ENCODE measurements at places on chromosomes 4 and X. TPM values are rescaled to one million over a fixed set of nuclear protein-coding genes. Genes with fewer than 3 reads are reported as not detected.

DNA sequence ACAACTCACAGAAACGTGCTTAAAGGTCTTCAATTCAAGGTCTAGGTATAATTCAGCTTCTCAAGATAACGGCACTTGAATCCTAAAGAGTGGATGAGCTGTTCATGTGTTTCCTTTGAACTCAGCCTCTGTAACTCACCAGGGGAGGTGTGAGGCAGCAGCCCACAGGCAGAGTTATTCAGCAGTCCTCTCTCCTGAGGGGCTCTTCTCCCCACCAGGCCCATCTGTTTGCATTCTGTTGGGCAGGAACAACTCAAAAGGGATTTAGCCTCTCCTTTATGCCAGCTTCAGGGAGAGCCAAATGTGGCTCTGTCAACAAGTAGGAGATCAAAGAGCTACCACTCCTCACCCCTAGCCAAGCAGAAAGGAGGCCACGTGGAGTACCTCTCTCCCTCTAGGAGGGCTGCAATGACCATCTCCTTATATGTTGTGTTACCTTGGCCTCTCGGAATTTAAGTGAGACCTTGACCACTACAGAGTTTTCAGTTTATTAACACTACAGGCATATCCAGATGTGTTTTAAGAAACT lies 151.2 kb downstream of the SPATA18 start:
- no peak overlapping the region for H3K27ac ChIP-seq
- peaks cover 24% of the 10 kb centered on the region for H3K4me1 ChIP-seq
- H3K4me3 ChIP-seq = no peak overlapping the region
- no peaks in the 10 kb centered on the region for H3K27me3 ChIP-seq

DNA sequence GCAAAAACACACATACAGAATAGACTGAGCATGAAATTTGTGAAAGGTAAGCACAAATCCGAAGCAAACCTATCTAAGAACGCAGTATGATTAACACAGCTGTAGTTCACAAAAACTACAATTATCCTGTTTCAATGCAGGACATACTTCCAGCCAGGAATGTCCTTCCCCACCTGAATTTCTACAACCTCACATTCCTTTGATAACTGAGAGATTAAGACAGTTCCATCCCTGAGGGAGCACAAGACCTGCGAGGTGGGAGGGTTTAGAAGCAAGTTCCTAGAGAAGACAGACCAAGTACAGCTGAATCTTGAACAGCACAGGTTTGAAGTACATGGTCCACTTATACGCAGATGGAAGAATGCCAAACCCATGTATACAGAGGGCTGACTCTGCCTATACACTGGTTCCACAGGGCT lies 10.6 kb downstream of the ABCG2 start:
- no peak for DNase-seq
- H3K36me3 ChIP-seq = no peaks in the 10 kb centered on the region
- H3K27me3 ChIP-seq = no peaks in the 10 kb centered on the region
- no peak overlapping the region for H3K27ac ChIP-seq
- no peaks in the 10 kb centered on the region for H3K4me1 ChIP-seq

Gene ZFX
- 47.7 TPM for total RNA-seq

DNA sequence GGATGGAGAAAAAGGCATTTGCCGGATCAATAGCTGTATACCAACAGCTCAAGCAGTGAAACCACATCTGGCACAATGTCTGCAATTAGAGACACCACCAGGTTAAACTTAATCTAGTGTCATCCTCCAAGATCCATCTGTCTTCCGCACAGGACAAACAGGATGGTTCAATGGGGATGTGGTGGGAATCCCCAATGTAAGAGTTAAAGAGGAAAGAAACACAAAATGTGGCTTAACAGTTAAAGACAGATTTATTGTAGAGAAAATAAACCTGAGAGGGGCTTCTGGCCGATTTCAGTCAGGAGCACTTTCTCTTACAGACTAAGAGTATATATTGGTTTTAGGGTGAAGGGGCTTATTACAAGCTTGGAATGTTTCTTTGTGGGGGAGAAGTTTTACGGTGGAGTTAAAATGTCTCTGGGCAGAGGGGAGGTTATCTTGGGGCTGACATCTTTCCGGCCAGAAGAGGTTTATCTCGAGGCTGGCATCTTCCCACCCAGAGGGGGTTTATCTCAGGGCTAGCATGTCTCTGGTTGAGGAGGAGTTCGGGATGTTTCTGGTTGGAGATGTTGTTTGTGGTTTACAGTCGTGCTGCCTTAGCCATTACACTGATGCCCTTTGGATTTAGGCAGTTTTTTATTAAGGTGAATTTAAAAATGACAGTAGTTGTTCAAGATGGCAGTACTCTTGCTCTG lies 61.7 kb downstream of the KANTR start:
- no peak overlapping the region for H3K27ac ChIP-seq
- DNase-seq = no peak
- no peaks in the 10 kb centered on the region for H3K36me3 ChIP-seq
- no peaks in the 10 kb centered on the region for H3K4me1 ChIP-seq
- peaks cover 12% of the 10 kb centered on the region for H3K27me3 ChIP-seq

Gene KIT
- total RNA-seq = 5.9 TPM

All from muscle of leg (tissue), 16 donors.